Bronchial epithelial cell (primary cell): ENCODE measurements at places on chromosomes 16 and 17.

- DNase-seq: peak; percentile 74
These were observed 76.0 kb downstream of the WIPI1 start for GRCh38 chr17:68381076-68381900.

DNA sequence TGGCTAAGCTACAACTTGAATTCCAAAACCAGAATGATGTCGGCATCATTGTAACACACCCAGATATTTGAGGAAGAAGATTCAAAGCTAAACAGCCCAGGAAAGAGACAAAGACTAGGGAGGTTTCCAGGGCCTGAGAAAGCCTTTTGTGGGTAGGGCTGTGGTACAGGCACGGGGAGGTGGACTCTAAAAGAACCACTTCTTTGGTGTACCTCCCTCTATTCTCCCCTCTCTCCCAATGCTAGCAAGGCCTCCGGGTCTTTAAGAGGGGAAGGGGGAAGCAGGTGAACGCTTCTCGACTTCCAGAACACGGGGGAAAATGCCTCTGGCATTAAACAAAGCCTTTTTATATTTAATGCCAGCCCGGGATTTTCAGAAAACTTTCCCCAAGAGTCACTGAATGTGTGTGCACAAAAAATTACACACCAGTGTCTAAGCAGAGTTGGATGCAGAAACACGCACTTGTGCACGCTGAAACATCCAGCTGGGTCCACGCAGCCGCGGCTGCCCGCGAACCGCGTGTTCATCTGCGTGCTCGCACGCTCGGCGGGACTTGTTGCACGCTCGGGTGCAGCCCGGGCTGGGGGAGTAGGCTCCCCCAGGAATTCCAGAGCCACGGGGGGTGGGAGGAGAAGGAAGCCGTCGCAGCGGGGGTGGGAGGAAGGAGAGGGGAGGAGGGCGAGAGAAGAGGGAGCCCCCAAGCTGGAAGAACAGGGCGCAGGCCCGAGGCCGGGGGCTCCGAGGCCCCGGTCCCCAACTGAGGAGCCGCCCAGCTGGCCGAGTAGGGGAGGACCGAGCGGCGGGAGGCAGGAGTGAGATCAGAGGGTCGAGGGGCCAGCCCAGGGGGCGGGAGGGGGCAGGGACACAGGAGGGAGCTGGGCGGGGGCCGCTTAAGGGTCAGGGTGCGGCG, 20.1 kb upstream of the ZNF423 start:
- DNase-seq: no peak

- DNase-seq: no peak
These were observed 248.1 kb downstream of the HS3ST3A1 start for GRCh38 chr17:13353590-13353989.

- DNase-seq: no peak
These were observed 20.7 kb upstream of the MYLK3 start for GRCh38 chr16:46768809-46769208.

DNA sequence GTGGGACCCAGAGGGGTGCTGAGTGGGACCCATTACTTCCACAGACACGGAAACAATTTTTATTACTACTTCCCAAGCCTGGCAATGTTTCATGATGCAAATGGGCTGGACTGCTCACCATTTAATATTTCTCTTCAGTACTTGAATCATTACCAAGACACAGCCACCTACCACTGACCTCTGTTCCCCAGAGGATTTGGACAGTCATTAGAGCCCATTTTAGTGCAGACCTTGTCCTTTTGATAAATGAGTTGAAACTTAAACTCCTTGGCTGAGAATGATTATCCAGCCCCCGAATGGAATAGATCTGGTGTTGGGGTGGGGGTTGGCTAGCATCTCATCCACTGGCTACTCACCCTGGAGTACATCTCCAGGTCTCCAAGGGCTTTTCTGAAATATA, 33.6 kb upstream of the APOH start:
- no peak for DNase-seq

- DNase-seq: no peak
These were observed 84.2 kb downstream of the MAP2K4 start for GRCh38 chr17:12104831-12105230.

DNA sequence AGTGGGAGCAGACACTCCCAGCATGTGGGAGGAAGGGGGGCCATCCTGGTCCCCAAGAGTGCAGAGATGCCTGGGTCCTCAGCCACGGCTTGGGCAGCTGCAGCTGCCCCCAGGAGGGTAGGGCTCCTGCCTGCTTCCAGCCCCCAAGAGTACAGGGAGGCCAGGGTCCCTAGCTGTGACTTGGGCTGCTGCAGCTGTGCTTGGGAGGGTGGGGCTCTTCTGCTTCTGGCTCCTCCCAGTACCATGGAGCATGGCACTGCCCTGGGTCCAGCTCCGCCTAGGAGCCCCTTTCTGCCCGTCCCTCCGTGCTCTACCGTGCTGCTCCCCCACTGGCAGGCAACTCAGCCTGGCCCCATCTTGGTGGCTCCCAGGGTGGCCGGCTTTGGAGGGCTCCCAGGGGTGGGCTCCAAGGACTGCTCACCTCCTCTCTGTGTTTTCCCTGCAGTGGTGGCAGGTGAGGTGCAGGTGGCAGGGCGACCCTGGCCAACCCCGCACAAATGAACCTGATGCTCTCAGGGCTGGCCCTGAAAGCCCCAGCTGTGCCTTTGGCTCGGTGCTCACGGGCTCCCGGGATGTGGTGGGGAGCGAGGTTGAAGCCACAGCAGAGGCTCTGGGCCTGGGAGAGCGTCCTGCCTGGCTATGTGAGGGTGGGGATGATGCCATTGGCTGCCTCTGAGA, 18.5 kb upstream of the USP22 start:
- DNase-seq: no peak

- DNase-seq: peak; percentile 89
These were observed 3.1 kb upstream of the TPPP3 start for GRCh38 chr16:67396159-67397035.

GRCh38 chr17:34706029-34706428, 126.6 kb downstream of the TMEM132E start:
- no peak for DNase-seq

GRCh38 chr17:8836821-8837562, 30.5 kb downstream of the PIK3R6 start:
- no peak for DNase-seq

- no peak for DNase-seq
These were observed 139.7 kb downstream of the SLC39A11 start for GRCh38 chr17:72952641-72953315.

GRCh38 chr17:19720631-19721426, 4.4 kb upstream of the SLC47A2 start:
- DNase-seq: peak; percentile 21

- DNase-seq: no peak
These were observed at the start of gene PRCD for GRCh38 chr17:76539631-76540271. Gene PRCD (plus strand): TSS chr17:76540044. CDS start chr17:76540142, 98 bp downstream.

GRCh38 chr17:43714465-43715149, 44.0 kb downstream of the SOST start:
- DNase-seq: peak; percentile 66

GRCh38 chr16:2035431-2036199, 8.9 kb downstream of the NHERF2 start:
- no peak for DNase-seq

DNA sequence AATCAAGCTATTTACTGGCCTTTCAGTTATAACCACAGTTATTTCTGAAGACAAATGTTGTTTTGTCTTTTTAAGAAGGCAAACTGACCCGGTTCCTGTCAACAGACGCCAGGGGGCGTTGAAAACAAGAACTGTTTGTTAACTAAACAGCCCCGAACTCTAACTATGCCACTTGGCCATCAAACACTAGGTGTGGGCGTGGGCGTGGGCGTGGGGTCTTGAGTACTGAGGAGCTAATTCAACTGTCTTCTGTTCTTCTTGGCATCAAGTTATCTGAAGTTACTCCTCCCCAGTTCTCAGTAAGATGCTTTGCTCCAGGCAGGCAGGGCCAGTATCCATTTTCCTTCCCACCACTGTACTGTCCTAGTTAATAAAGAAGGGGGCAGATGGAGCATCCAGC, 63.3 kb upstream of the MTMR4 start:
- peak; percentile 49 for DNase-seq
